ENCODE measurements at places on chromosomes 4 and X.

- DNase-seq: no peak
Observed at GRCh38 chr4:182847576-182848450, 69.4 kb downstream of the DCTD start.

DNA sequence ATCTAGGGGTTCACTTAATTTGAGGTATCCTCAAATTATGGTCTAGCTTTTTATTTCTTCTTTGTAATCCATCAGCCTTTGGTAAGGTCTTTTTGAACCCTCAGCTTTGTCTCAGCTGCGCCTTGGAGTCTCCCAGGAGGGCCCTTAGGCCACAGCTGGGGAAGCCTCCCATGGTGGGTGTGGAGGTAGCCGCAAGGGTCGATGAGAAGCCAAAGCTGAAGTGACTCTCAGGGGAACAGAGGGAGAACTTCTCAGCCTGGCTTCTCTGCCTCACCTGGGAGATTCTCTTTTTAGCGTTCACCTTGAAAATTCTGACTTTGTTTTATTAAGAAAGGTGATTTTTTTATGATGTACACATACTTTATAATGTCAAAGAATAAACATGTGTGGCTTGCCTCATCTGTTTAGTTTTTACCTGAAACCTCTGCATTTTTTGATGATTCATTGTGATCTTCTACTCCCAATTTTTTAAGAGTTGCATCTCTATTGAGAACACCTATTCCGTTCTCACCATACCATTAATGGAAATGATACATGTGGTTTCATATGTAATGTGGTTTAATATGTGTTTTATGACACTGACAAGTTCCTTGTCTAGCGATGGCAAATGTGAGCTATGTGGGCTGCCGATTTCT is 25.6 kb upstream of the SLC25A4 start:
- DNase-seq: no peak

- DNase-seq: no peak
Observed at GRCh38 chrX:132088864-132089263, 39.0 kb downstream of the FRMD7 start.

- no peak for DNase-seq
Observed at GRCh38 chr4:14262221-14262620, 634.7 kb upstream of the BOD1L1 start.

DNA sequence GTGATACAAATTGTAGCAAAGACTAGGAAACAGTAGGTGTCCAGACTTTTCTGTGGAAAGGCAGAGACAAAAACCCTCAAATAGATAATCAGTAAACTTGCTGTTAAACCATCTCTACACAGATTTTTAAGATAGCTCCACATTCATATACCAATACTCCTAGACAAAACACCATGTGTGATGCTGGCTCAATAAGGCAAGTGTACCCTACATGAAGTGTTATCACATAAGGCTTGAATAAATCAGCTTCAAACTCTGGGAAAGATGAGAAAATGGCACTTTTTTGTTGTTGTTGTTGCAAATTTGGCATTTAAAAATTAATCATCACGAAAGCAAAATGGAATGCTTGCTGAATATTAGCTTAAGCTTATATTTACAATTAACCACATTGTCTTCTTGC is 45.1 kb downstream of the DRD5 start:
- no peak for DNase-seq

GRCh38 chr4:169311643-169312365 is 41.0 kb upstream of the SH3RF1 start:
- no peak for DNase-seq

DNA sequence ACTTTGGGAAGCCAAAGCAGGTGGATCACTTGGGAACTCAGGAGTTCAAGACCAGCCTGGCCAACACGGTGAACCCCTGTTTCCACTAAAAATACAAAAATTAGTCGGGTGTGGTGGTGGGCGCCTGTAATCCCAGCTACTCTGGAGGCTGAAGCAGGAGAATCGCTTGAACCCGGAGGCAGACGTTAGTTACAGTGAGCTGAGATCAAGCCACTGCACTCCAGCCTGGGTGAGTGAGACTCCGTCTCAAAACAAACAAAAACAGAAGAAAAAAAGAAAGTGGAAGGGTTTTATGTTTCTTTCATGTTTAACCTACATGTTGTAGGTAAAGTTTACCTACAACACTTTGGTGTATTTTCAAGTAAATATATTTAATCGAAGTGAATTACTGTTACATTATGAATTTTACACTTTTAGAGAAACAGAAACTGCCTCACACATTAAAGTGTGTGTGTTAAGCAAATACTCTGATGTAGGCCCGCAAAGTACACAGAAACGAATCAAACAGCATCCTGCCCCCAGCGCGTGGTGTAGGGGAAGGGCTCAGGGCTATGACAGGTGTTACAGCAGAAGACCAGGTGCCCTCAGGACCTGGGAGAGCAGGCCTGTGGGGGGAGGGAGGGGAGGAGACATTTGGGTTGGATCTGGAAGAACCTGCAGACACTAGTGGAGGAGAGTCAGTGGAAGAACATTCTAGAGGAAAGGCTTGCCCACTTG is 39.0 kb downstream of the PTTG2 start:
- no peak for DNase-seq

- no peak for DNase-seq
Observed at GRCh38 chrX:15786915-15787314, 3.4 kb upstream of the ZRSR2 start.

DNA sequence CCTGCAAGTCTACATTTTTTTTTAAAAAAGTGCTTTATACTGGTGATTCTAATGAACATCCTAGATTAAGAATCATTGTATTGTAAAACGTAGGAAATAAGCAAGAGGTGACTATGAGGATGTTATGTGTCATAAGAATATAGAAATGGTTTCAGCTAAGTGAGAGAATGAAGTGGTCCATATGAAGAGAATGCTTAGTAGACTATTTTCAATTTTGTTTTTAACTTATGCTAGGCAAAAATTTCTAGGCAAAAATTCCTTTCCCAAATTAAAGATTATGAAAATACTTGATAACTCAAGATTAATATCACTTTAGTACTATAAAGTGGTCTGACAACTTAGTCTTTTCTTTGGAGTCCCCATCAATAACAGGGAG is 825 bp downstream of the DYNLT3 start:
- DNase-seq: no peak

DNA sequence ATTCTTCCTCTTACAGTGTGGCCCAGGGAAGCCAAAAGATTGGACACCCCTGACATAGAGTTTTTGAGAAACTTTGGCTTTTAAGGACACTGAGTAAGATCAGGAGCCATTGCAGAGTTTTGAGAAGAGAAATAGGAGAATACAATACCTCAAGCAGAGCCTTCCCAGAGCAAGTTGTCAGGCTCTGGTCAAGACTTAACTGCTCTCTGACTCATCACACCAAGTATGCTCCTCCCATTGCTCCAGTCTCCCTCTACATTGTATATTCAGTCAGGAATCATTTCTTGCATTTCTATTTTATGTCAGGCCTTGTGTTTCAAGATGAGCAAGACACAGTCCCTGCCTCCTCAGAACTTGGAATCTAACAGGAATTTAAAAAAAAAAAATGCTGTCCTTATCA is 176.4 kb upstream of the FMR1 start:
- DNase-seq: no peak

DNA sequence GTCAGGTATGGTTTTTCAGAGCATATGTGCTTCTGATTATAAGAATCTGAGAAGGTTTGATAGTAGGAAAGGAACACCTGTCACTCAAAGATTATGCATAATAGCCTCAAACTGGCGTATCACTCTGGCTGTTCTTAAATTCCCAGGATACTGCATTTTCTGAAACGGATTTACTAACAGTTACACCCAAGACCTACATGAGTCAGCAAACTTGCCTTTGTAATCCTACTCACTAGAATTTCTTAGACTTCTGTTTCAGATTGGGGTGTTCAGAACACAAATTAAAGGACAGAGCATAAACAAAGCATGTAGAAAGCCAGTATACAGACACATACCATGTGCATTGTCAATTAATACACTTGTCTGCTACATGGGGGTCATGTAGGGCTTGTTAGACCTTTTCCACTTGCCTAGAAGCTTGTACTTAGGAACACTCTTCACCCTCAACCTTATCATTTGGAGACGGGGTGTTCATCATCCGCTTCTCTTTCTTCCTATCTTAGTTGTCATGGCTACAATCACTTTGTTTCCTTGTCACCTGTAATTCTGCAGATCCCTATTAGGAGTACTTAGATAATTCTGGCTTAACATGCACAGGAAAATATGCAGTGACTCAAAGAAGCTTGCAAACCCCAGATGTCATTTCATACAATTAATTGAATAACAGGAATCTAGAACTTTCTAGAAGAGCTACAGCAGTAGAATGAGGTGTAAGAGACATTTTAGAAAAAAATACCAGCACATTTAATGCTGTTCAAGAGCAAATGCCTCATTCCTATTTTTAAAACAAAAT is 593.0 kb upstream of the TENM3 start:
- DNase-seq: no peak

DNA sequence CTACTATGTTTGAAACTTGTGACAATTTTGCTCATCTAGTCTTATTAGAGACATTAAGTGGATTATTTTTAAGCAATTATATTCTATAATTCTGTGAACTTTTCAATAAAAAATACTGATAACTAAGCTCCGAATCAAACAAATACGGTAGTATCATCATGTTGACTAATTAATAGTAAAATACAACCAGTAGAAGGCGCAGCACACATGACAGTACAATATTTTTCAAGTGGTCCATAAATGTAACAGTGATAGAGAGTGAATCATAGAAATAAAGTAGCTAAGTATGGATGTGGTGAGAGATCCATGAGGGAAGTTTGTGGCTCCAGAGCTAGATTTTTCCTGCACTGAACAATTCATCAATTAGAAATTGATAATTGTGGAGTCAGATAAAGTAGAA is 666.2 kb downstream of the KCTD8 start:
- DNase-seq: no peak

- no peak for DNase-seq
Observed at GRCh38 chr4:38605181-38605752, 58.7 kb upstream of the KLF3 start.

DNA sequence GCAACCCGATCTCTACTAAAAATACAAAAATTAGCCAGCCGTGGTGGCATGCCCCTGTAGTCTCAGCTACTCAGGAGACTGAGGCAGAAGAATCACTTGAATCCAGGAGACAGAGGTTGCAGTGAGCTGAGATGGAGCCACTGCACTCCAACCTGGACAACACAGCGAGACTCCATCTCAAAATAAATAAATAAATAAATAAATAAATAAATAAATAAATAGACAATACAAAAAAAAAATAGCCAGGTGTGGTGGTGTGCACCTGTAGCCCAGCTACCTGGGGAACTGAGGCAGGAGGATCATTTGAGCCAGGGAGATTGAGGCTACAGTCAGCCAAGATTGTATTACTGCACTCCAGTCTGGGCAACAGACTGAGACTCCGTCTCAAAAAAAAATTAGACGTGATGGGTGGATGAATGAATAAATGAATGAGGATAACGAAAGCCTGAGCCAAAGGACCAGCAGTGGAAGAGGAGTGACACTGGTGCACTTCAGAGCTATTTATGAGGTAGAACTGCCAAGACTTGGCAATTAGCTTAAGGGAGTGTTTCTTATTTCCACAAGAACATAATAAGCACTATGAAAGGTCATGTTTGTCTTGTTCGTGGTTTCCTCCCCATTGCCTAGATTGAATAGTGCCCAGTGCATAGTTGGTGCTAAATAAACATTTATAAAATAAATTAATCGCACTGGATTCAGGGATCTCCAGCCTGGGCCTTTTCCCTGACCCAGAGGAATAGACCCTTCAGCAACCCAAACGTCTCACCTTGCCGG is 232.2 kb downstream of the IDS start:
- no peak for DNase-seq

DNA sequence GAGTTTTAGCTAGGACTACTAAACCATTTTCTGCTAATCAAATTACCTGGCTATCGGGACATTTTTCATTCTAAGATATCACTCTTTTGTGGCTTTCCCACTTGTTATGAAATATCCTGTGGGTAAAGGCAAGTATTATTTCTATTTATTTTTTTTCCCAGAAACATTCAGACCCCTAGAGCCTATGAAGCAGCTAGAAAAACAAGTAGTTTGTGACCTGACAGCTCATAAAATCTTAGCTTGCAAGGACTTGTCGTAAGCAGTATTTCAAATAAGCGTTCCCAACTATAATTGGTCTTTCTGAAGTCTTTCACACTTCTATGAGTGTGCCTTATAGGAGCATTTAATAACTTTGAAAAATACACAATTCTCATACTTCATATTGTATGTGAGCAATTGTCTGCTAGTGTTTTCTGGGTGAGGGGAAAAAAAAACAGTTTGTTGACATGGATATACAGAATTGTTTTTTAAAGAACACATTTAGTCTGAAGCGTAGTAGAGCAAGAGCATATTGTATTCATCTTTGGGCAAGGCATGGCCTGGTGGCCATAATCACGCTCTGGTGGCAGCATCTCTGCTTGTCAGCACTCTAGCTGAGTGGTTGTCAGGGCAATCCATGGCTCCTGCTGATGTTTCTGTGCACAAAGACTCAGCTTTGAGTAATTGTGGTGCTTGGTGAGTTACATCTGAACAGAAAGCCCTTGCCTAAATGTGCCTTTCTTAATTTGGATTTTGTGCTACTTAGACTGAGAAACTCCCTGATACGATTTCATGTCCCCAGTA is 2.6 kb downstream of the MCUB start:
- DNase-seq: no peak

DNA sequence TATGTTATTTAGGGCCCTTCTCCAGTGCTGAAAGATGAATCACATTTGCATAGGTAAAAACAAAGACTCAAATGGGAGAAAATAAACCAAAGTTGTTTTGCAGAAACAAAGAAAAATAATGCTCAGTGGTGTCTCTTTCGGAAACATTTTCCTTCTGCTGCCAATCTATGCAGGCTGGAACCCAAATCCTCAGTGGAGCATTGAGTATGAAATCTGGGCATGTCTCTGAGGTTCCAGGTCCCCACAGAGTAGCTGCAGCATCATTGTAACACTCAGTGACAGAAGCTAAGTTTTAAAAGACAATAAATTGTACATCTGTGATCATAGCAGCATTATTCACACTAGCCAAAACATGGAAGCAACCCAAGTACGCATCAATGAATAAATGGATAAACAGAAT is 303.6 kb downstream of the FBXW7 start:
- DNase-seq: no peak

DNA sequence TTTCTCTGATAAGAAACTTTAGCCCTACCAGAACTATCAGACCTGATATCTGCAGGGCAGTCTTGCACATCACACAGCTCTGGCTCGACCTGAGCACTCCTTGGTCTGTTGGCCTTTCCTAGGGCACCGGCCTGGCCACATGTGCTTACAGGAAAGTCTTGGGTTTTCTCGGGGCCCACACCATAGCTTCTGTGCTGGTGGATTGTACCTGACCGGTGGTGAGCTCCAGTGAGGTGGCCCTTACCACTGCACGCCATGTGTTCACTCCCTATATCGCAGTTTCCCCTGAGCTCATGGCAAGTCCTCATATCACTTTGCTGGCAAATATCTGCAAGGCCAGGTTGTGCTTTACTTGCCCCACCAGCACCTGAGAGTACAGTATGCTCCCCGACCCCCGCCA is 2637.4 kb downstream of the ARAP2 start:
- no peak for DNase-seq

- DNase-seq: no peak
Observed at GRCh38 chr4:48470570-48470969, 12.6 kb upstream of the SLC10A4 start.

DNA sequence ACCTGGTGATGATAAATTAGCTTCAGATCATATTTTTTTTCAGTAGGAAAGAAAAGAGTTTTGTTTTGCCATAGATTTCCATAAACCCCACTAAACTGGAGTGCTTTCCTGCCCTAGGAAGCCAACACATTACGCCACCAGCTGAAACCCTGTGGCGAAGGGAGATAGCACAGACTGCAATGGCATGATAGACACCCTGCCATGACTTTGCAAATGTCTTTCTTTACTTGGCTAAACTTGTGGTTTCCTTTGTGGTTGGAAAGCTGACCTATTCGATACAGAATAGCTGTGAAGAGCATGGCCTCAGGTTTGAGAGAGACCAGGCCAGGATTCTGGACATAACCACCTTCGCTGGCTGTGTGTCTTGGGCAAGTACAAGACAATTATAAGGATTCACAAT is 19.1 kb downstream of the MFAP3L start:
- DNase-seq: no peak
